ENCODE measurements at places on chromosomes 5 and 9.

DNA sequence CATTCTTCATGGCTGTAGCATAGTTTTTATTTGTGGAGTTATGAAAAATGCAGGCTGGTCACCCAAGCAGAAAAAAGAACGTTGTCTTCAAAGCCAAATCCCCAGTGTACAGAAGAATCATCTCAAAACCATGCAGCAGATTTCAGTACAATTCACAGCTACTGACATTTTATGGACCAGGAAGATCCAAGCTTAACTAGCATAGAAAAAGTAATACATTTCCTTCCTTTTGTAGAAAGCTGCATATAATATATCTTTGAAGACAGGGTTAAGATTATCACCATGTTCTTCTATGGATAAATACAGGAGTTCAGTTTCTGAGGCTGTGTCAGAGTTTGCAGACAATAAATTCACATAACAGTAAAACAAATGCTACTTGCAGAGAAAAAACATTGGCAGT is 1054.8 kb upstream of the C9orf72 start:
- DNase-seq, result peak; percentile 38

DNA sequence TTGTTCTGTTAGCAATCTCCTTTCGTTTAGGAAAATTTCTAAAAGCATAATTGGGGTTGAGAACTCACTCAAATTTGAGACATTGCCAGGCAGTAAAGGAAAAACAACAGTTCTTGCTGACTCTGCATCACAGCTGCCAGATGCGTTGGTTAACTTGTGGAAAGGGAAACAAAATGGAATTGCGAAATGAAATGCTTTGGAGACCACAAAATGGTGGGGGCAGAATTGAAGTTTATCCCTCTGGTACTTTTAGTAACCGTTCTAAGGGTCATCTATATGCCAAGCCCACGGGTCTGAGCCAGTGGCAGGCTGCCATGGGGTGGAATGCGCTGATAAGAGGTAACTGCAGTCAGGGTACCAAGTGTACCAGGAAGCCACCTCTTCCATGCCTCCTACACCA is 28.6 kb upstream of the SELENOP start:
- peak; percentile 66 for DNase-seq

GRCh38 chr5:96720408-96720807 is 58.2 kb downstream of the CAST start:
- no peak for DNase-seq

DNA sequence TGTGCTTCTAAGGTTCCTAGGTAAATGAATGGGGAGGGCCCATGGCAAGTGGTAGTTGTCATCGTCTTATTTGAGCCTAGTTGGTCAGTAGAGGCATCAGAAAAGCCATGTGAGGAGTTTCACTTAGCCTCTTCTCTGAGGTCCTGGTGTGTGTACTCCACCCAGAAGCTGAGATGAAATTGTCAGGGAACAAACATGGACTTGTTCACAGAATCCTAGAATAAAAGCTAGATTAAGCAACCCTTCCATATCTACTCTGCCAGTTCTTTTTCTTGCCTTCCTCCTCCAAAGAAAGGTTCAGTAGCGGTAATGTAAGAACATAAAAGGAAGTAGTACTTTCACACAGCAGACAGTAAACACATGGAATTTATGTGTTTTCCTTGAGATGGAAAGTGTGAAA is 70.4 kb downstream of the ARHGAP26 start:
- DNase-seq, result no peak

DNA sequence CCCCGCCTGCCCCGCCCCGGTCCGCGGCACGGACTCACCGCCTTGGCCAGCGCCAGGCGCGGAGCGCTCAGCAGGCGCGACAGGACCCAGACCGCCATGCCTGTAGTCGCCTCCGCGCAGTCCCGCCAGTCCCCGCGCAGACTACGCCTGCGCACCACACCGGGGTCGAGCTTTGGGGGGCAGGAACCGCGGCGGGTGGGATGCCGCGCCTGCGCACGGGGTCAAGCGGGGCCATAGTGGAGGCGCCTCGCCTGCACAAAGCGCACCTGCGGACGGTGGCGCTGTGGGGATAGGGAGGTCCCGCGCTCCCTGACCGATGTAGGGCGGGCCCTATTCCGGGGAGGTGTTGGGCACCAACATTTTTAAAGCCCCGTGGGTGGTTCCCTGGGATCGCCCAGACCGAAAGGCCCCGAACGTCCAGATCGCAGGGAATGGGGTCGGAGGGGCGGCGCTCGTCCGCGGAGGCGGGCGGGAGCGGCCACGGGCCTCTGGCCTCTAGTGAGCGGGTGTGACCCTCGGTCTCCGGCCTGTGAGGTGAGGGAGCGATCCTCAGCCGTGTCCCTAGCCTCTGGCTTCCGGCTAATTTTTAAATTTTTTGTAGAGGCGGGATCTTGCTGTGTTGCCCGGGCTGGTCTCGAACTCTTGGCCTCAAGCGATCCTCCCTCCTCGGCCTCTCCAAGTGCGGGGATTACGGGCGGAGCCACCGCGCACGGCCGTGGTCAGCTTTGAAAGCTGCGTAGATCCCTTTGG is 70.8 kb upstream of the LPCAT1 start:
- peak; percentile 94 for DNase-seq

DNA sequence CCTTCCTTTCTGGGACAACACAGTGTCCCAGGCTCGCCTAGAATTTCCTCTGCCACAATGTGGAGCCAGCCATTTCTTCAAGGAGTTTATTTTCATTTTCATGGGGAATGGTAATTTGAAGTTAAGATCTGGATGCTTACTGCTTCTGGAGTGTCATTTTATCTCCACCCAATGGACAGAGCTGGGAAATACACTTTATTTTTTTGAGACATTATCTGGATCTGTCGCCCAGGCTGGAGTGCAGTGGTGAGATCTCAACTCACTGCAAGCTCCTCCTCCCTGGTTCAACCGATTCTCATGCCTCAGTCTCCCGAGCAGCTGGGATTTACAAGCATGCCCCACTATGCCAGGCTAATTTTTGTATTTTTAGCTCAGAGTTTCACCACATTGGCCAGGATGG is 12.7 kb upstream of the THG1L start:
- DNase-seq, result peak; percentile 83

- DNase-seq, result no peak
Observed at GRCh38 chr5:123690821-123691220, 178.8 kb downstream of the CSNK1G3 start.

DNA sequence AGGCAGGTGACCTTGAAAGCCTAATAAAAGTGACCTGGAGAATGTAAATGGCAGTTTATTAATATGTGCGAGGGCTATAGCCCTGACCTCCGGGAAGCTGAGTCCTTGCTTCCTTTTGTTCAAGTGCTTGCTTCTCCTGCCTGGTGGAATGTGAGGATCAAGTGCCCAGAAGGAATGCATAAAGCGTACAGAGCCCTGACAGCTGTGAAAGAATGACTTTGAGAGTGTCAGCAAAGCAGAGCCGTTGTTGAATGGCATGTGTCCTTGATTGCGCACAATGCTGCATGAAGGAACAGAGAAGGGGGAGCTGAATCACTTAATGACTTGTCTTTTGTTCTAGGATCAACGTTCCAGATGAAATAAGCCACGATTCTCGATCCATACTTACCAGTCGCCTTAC is 133.0 kb downstream of the SLF1 start:
- peak; percentile 59 for DNase-seq

DNA sequence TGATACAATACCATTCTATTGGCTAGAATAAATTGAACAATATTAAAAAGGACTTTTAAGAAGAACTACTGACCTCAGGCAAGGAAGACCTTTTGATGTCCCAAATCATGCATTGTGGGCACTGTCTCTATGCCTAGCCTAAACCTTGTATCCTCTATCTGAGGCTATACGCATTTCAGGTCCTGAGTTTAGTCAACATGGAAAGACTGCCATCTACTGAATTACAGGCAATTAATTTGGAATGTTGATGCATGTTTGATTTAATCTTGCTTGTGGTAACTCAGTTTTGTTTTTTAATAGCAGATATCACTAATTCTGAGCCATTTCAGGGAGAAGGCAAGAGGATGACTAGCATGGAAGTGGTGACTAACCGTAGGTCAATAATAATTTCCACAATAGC is 585.3 kb upstream of the CCNG1 start:
- DNase-seq, result peak; percentile 23

- DNase-seq, result peak; percentile 78
Observed at GRCh38 chr5:35230038-35230611, at the start of gene PRLR. Gene PRLR, minus strand, starts transcription at chr5:35230487. Its CDS starts 140,867 bp downstream, at chr5:35089620.

GRCh38 chr5:113343343-113343742 is 91.4 kb downstream of the TSSK1B start:
- no peak for DNase-seq

- no peak for DNase-seq
Observed at GRCh38 chr5:164203581-164204225, 698.3 kb downstream of the MAT2B start.

GRCh38 chr9:116182876-116183275 is 29.3 kb downstream of the PAPPA start:
- no peak for DNase-seq

GRCh38 chr9:99326112-99326916 is 104.2 kb downstream of the SEC61B start:
- no peak for DNase-seq

DNA sequence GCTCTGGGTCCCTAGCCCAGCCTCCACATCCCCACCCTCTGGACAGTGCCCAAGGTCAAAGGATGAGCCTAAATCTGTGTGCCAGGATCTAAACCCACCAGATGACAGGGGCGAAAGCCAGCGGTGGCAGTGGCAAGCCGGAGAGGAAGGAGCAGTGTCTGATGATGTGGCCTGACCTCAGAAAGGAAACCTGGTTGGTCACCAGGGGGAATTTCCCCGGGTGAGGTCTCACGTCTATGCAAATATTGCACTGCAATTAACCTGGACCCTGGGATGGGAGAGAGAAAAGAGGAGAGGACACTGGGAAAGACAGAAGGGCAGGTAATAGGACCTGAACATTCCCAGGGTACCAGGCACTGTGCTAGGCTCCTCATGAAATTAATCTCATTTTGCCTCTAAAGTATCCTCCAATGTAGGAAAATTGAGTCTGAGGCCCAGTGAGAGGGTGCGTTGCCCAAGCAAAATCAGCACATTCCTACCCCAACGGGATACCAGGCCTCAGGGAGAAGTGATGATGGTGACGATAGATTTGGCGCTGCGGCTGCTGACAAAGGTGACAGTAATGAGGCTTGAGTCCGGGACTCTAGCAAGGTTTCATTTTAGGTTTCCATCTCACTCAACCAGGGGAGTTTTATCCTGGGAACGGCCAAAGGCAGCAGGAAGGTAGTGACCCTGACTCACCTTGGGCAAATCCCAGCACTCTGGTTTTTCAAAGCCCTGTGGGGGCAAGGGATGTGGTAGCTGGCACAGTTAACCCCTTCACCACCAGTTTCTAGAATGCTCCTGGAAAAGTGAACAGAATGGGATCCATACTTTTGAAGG is 13.4 kb upstream of the TNIP1 start:
- no peak for DNase-seq

GRCh38 chr9:123287639-123288038 is 19.3 kb upstream of the STRBP start:
- DNase-seq, result no peak

DNA sequence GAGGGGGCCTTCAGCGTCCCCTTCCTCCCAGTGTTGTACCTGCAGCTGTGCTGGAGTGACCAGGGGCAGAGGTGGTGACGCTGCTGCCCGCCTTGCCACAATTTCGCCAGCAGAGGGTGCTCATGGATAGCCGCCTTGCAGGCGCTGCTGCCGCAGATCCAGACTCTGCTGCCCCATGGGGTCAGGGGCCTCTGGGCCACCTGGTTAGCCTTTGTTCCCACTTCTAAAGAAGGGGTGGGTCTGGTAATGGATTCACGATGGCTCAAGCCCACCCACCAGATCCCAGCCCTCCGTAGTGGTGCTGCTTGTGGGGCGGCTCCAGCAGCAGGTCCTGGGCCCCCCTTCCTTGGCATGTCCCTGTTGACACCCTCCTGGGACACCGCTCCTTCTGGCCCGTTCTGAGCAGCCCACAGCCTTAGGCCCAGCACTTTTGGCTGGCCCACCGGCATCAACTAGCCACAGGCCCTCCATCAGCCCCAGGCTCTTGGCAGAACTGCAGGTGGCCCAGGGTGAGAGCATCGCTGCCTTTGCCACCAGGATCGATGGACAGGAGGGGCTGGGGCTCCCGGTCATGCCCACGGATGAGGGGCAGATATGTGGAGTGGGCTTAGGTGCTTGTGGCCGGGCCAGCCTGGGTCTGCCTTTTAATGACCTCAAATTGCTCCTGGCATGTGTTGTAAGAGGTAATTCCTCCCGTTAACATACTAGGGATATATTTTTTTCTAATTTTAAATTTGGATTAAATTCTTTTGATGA is 57.2 kb downstream of the COL5A1 start:
- peak; percentile 90 for DNase-seq

GRCh38 chr5:72079288-72079687 is 28.0 kb upstream of the MAP1B start:
- DNase-seq, result peak; percentile 32

GRCh38 chr9:129109952-129110739 is 447 bp downstream of the CRAT start:
- peak; percentile 68 for DNase-seq

DNA sequence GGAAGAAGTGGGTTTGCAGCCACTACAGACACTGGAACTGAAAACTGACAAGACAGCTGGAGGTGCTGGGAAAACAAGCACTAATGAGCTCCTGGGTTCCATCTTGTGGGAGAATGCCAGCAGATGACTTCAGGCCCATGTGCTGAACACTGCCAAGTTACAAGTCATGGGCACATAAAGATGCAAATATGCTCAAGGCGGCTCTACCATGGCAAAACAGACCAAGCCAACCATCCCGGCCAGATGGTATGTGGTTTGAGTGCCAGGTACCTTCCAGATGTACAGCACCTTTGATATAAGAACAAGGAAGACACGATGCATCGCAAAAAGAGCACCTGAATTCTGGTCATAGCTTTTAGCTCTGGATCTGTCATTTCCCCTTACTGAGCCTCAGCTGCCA is 19.9 kb downstream of the TNFSF8 start:
- no peak for DNase-seq

DNA sequence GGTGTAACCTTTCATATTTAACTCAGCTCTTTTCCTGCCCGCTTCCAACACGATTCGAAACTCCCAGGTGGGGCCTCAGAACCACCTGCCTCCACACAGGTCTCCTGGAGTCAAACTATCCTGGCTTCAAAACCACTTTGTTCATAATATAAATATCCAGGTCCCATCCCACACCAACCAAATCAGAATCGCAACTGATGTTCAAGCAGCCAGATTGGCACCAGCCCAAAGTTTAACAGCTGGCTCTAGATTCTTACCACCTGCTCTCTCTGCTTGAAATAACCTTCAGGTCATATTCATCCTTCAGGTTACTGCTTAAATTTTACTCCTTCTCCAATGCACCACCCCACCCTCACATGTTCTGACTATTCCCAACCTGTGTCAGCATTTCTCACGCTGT is 231.4 kb upstream of the TRPM3 start:
- no peak for DNase-seq

- DNase-seq, result no peak
Observed at GRCh38 chr9:22107202-22108045, 98.3 kb upstream of the CDKN2B start.

- no peak for DNase-seq
Observed at GRCh38 chr5:141383345-141383744, 803 bp downstream of the PCDHGA7 start.
